ENCODE measurements at places on chromosomes 11 and 22.

GRCh38 chr11:94630221-94630620 lies 63.1 kb downstream of the PIWIL4 start:
- no peak for DNase-seq

GRCh38 chr11:58394195-58394594 lies 12.5 kb downstream of the OR5B3 start:
- no peak for DNase-seq

DNA sequence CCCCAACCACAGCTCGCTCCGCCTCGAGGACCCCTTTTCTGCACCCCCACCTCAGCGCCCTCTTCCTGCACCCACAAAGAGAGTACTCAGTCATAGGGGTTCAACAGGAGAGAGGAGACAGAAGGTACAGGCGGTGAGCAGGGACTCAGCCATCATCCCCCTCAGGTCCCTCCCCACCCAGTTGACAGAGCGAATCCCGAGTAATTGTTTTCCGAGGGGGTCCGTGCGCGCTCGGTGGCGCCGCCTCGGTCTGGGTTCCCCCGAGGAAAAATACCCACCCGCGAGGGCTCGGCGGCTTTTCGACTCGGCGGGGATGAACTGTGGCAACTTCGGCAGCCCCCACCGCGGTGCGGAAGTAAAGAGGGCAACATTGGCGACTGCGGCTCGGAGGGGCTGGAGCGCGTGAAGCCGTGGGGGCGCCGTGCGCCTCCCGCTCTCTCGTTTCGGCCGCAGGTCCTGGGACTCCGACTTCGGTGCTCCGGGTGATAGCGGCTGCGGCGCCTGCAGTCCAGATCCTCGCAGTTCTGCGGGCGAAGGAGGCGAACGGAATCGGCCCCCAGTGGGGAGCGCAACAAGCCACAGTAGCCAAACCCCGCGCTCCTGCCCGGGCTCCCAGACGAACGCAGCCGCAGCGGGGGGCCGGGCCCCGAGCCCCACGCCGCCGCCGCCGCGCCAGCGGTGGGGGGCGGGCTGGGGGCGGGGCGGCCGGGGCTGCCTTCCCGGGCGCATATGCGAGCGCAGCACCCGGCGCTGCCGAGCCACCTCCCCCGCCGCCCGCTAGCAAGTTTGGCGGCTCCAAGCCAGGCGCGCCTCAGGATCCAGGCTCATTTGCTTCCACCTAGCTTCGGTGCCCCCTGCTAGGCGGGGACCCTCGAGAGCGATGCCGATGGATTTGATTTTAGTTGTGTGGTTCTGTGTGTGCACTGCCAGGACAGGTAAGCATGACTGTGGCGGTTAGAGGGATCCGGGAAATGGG lies at the start of gene NELL1:
Gene NELL1, plus strand, starts transcription at position 743 of the 976 bp plus-strand sequence.
- peak; percentile 67 for DNase-seq

DNA sequence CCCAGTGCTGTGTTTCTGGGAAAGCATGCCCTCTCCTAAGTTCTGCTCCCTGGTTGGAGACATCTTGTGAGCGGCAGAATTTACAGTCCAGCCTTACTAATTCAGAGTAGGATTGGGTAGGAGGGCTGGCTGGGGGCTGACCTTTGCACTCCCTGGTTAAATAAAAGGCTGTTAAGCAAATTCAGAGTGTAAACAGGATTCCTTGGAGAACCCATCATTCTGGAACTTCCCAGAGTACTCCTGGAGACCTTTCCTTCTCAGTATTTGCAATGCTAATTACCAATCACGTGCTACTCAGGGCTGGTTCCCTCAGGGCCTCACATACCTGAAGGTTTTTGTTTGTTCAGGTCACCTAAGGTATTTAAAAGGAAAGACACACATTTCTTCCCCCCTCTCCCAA lies 340.2 kb downstream of the TBC1D22A start:
- DNase-seq: no peak

- no peak for DNase-seq
Measured at GRCh38 chr11:73451896-73452295, 75.7 kb downstream of the RELT start.

GRCh38 chr11:69142895-69143294 lies 12.8 kb upstream of the SMIM38 start:
- DNase-seq: no peak

DNA sequence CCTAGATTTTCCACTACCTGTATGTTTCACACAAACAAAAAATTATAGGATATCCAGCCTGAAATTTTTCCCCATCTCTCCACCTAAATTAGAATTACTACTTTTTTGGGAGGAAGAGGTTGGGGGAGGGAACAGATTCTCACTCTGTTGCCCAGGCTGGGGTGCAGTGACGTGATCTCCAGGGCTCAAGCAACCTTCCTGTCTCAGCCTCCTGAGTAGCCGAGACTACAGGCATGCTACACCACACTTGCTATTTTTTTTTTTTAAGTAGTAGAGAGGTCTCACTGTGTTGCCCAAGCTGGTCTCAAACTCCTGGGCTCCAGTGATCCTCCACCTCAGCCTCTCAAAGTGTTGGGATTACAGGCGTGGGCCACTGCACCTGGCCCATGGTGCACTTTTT lies 9.5 kb downstream of the JAML start:
- no peak for DNase-seq

- DNase-seq: no peak
Measured at GRCh38 chr22:26251869-26252268, 82.6 kb downstream of the SEZ6L start.

- no peak for DNase-seq
Measured at GRCh38 chr11:62922653-62923431, 1.7 kb upstream of the CHRM1 start.

DNA sequence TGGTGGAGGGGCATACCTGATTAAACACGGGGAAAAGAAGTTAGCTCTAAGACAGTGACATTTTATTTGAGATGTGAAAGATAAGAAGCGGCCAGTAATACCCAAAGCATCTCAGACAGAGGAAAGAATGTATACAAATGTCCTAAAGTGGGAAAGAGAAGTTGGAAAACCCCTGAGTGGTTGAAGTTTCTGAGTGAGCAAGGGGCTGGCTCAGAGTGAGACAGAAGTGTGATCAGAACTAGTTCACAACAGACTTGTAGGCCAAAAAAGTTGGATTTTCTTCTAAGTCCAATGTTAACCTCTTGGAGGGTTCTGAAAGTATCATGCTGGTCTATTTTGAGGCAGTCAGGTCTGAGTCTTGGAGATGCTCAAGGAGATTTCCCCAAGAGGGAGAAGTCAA lies 608.7 kb downstream of the SOX6 start:
- DNase-seq: no peak

DNA sequence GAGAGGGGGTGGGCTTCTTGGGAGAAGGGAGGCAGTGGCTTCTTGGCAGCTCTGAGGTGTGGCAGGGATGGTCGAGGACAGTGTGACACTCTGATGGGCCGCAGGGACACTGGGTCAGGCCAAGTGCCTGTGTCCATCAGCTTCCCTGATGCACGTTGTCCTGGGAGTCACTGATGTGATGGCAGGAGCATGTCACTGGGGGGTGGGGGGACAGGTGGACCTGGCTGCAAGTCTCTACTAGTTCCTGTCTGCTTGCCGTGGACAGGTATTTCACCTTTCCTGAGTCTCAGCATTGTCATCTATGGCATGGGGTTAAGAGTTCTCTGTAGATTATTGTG lies 592.9 kb downstream of the TBC1D22A start:
- no peak for DNase-seq

DNA sequence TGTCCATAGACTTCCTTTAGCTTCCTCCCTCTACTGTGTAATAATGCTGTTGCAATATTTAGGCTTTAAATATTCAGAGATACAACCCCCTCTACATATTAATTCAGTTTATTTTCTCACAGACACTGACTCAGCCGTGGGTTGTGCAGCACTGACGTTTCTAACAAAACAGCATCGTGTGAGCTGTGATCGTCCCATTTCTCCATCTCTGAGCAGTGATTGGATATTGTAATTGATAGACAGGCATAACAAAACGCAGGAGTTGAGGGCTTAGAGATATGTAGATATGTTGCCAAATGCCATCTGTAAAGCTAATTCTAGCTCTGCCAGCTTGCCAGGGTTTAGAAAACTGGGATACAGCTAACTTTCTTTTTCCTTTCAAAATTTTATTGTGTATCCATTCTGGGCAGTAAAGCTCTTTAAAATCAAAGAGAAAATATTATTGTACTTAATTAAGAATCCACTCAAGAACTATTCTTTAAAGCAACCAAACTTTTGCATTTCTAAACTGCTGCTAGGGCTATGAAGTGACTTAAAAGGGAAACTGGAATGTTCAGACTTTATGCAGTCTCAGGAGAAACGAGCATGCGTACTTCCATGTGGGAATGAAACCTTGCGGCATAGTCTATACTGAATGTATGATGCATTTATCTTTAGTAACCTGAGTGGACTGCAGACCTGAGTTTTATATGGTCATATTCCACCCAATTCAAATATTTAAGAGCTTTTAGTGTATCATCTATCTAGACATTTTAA lies 22.7 kb downstream of the BTBD10 start:
- DNase-seq: no peak

- peak; percentile 15 for DNase-seq
Measured at GRCh38 chr11:126153972-126154371, 57.5 kb downstream of the RPUSD4 start.

GRCh38 chr22:49791682-49792081 lies 36.0 kb downstream of the BRD1 start:
- DNase-seq: no peak

- no peak for DNase-seq
Measured at GRCh38 chr22:21443057-21443734, 24.0 kb upstream of the TMEM191C start.

GRCh38 chr22:37229012-37229804 lies 14.9 kb downstream of the RAC2 start:
- no peak for DNase-seq

- DNase-seq: peak; percentile 15
Measured at GRCh38 chr11:26573896-26574295, 1.8 kb upstream of the MUC15 start.

DNA sequence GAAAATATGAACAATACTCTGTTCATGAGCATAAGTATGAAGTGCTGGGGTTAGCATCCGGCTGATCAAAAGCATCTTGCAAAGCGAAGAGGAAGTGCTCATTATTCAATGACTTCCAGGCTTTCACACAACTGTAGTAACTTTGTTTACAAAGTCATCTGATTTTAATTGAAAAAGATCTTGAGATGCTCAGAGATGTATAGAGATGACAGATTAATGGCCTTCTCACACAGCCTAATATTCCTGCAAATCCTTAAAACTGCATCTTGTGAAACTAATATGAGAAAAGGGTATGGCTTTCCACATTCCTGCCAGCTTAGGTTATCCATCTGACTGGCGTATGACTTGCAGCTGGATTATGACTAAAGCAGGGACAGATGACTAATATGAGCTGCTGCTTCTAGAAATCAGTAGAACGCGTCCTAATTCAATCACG lies 125.4 kb downstream of the CASP12 start:
- no peak for DNase-seq

- DNase-seq: no peak
Measured at GRCh38 chr11:127895776-127896175, 691.6 kb downstream of the ETS1 start.

DNA sequence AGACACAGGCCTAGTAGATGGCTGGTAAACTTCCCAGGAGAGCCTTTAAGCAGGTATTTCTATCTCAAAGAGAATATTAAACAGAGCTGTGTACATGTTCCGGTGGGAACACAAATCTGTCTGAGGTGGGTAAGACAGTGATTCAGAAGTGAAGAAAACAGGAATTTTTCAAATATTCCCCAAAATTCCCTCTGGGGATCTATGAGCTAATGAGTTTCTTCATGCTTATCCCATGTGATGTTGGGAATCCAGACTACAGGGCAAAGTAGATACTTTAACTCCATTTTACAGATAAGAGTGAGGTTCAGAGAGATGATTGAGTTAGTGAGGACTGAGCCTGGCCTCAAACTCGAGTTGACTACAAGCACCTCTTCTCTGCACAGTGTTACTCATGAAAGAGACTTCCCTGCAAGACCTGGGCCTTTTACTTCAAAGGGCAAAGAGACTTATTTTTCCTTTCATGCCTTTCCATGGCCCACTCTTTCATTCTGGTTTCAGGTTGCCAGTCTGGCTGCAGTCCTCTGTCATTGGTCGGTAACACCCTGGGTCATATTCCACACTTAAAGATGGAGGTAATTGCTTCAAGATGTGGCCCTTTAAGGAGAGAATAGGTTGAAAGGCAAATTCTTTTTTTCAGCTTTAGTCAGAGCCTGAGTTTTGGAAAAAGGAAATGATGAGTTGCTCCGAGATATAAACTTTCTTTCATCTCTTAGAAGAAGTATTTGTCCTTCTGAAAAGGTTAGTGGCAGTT lies 70.1 kb downstream of the CYB5R2 start:
- DNase-seq: no peak

DNA sequence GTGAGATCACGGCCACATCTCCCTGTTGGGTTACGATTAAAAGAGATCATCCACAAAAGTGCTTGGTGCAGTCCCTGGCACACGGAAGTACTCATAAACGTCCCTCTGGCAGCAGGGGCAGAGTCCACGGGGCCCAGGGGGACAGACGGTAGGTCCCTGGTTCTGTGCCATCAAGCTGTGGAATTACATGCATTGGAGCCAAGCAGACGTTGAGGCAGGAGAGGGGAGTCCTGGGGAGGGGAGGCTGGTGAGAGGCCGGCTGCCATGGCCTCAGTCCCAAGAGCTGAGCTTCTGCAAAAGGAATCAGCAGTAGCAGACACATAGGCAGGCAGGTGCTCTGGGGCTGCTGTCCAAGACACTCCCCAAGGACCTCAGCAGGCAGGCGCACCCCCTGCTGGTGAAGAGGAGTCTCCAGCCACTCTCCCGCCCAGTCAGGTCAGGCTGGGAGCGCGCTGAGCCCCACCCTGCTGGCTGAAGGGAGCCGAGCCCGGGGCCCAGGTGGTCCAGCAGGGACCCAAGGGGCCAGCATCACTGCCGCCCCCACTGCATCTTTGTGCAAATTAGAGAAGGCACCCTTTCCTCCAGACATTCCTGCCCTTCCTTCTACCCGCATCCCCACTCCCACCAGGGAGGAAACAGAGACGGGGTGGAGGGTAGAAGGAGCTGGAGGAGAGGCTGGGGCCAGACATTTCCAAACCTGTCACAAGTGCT lies 7.6 kb upstream of the KCTD17 start:
- DNase-seq: peak; percentile 13

- DNase-seq: no peak
Measured at GRCh38 chr11:24163146-24163545, 333.7 kb upstream of the LUZP2 start.

- no peak for DNase-seq
Measured at GRCh38 chr22:17086296-17086695, 1.5 kb downstream of the IL17RA start.

- peak; percentile 17 for DNase-seq
Measured at GRCh38 chr11:62137276-62137861, 13.6 kb downstream of the INCENP start.

GRCh38 chr11:133134314-133135173 lies 397.8 kb downstream of the OPCML start:
- peak; percentile 61 for DNase-seq

- no peak for DNase-seq
Measured at GRCh38 chr11:112966561-112966960, 5.3 kb downstream of the NCAM1 start.

Measured in NCI-H345 (cell line).